Progenitor cell of endocrine pancreas (in vitro differentiated cells): ENCODE measurements at places on chromosomes 7 and 10. TPM values are rescaled to one million over a fixed set of nuclear protein-coding genes. Genes with fewer than 3 reads are reported as not detected.
A peak's percentile ranks its signal among the peaks of the same experiment; 100 is the strongest.

- DNase-seq, result no peak
Observed at GRCh38 chr7:1548438-1548831, 7.6 kb downstream of the TMEM184A start.

GRCh38 chr7:128384726-128385125, 23.2 kb upstream of the PRRT4 start:
- DNase-seq, result no peak

DNA sequence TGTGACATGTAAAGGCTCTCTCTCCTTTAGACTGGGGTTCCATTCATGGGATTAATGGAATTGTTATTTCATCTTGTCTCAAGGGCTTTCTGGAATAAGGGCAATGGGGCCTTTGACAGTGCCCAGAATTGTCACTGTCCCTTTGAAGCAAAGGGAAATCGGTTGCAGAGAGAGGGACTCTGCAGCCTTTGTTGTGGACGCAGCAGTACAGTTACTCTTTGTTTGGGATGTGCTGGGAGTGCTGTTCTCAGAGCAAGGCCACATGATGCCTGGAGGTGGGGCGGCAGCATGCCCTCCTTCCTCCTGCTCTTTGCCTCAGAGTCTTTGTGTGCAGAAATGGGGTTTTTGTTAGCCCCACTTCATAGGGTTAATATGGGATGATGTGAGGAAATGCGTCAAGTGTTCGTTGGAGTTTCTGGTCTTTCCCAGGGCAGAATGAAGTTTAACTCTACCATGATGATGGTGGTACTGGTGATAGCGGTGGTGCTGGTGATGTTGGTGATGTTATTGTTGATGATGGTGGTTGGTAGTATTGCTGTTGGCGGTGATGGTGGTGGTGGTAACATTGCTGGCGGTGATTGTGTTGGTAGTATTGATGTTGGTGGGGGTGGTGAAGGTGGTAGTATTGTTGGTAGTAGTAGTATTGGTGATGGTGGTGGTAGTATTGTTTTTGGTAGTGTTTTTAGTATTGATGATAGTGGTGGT, 45.3 kb downstream of the DOCK1 start:
- DNase-seq, result no peak

GRCh38 chr7:80905334-80905733, 13.5 kb downstream of the SEMA3C start:
- no peak for DNase-seq

- DNase-seq, result no peak
Observed at GRCh38 chr10:103543617-103544525, 50.4 kb downstream of the NEURL1 start.

DNA sequence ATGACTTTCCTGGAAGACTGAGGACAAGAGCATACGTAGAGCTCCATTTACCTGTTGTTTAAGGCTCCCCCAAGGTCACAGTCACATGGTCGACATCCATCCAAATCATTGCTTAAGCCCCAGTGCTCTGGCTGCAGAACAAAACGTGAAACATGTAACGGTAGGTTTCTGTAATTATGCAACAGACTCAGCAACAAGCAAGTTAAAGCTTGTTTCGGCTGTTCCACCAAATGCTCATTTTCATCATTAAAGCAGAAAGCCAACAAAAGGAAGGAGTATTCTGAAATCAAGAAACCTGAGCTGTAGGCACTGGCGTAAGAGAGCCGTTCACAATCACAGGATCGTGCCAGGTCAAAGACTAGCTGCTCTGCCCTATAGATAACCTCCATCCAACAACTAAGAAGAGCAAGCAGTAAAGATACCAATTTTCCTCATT, 30.0 kb downstream of the LAMB1 start:
- no peak for DNase-seq

DNA sequence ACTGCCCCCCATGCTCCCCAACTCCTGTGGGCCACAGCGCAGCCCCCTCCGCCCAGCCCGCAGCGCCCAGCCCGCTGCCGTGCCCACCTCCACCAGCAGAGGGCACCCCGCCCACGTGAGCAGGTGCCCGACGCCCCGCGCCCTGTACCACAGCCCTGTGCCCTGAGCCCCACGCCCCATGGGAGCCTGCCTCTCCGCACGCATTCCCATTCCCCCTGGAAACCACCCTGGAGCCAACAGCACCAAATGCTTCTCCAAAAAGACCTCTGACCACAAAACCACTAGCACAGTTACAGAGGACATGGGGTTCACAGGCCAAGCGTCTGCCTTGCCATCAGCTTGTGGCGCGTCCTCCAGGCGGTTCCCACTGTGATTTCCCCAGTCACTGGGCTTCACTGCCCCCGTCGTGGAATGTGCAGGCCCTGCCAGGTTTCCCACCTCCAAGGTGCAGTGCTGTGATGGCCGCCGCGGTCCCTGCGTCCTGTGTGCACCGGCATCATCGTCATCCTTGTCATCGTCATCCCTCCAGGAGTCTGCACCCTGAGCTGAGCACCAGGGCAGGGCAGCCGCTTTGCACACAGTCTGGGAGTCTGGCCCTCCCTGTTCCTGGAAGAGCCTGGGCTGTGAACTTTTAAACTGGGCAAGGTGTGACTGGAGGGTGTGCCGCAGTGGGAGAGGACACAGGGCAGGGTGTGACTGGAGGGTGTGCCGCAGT, 61.7 kb downstream of the PWWP2B start:
- peak; percentile 71 for DNase-seq

DNA sequence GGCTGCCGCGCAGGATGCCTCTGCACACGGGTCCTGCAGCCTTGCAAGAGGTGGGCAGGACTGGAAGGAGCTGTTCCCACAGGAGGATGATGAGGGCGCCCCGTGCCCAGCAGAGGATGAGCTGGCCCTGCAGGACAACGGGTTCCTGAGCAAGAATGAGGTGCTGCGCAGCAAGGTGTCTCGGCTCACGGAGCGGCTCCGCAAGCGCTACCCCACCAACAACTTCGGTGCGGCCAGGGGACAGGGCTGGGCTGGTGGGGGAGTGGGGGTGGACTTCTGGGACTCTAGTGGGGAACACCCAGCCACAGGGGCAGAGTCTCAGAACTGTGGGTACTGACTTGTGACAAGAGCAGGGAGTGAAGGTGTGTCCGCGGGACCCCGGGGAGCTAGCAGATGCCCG, 16.0 kb downstream of the ZFYVE27 start:
- DNase-seq, result no peak

DNA sequence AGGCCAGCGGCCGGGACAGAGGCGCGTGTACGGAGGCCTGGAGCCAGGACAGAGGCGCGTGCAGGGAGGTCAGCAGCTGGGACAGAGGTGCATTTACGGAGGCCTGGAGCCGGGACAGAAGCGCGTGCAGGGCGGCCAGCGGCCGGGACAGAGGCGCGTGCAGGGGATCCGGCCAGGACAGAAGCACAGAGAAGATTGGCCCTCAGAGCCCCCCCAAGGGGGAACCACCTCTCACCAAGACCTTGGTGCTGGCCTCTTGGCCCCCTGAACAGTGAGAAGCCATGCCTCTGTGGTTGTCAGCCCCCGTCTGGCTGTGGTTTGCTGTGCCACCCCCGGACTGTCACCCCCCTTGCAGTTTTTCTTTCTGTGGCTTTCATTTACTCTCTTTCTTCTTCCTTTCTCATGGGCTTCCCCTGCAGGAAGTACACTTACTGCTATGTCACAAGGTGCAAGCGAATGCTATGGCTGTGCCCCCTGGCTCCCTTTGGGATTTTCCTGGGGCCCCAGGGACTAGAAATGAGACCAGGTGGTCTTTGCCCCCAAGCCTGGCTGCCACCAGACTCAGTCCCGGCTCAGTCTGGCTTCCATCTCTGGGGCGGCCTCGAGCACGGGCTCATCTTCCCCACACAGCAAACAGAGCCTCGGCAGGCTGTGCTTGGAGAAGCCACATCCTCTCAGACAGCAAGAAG, 41.1 kb downstream of the INSIG1 start:
- no peak for DNase-seq

GRCh38 chr7:55026867-55027490, 8.2 kb downstream of the EGFR start:
- no peak for DNase-seq

- DNase-seq, result no peak
Observed at GRCh38 chr7:773622-773915, 46.5 kb upstream of the PRKAR1B start.

DNA sequence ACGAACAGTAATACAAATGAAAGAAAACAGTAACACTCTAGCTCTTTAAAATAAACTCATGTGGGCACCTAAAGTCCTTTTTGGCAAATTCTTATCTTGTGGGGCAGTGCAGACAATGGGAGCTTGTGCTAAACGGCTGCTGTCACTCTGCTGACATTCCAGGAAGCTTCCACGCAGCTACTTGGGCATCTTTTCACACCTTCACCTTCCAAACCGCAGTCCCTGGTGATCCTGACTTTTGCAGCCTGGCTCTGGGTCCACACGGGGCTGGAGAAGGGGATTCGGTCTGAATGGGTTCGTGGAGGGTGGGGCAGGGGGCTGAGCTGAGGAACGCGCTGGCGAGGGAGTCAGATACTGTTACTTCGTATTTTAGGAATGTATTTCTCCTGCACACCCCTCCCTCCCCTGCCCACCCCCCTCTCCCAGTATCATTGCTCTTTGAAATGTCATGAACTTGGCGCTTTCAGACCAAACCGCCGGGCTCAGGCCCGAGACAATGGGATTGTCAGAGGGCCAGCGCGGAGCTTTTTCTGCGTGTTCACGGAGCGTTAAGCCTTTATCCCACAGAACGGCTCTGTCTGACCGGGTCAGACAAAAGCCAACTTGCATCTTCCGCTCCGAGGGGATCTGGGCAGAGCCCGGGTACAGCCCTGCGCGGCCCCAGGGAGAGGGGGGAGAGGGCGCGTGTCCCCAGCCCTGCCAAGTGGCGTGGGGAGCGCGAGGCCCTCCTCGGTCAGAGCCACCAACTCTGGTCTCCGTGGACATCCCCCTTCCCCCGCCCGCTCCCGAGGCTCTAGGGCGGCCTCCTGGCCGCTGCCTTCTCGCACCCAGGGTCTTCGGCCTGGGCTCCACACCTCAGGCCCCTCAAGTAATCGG, 76.7 kb upstream of the EN2 start:
- DNase-seq, result no peak

DNA sequence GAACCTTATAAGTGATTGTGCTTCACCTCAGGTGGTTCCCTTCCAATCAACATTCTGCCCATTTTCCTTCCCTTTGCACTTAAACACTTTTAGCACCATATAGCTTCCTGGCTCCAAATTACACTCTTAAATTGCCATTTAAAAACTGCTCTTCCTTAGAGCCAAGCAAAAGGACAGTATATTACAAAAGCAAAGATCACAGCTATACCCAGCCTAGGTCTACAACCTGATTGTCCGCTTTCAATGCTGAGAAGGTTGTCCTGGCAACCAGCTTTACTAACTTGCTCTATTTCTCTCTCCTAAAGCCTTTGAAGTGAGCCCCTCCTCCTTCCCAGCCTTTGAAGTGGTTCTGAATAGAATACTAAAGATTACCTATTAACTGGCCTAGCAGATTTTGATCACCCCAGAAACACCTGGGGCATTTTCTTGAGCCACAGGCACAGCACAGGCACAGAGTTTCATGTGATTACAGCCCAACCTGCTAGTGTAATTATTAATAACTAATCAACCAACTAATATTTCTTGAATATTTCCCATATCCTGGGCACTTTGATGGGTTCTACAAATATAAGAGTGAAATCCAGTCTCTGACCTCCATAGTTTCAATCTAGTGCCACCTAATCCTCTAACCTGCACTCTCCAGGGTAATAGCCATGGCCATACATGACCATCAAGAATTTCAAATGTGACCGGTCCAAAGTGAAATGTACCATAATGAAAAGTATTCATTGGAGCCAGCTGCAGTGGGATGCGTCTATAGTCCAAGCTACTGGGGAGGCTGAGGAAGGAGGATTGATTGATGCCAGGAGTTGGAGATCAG, 63.6 kb upstream of the TRIM24 start:
- peak; percentile 21 for DNase-seq

GRCh38 chr10:60387531-60387930, 2.1 kb downstream of the ANK3 start:
- DNase-seq, result no peak

DNA sequence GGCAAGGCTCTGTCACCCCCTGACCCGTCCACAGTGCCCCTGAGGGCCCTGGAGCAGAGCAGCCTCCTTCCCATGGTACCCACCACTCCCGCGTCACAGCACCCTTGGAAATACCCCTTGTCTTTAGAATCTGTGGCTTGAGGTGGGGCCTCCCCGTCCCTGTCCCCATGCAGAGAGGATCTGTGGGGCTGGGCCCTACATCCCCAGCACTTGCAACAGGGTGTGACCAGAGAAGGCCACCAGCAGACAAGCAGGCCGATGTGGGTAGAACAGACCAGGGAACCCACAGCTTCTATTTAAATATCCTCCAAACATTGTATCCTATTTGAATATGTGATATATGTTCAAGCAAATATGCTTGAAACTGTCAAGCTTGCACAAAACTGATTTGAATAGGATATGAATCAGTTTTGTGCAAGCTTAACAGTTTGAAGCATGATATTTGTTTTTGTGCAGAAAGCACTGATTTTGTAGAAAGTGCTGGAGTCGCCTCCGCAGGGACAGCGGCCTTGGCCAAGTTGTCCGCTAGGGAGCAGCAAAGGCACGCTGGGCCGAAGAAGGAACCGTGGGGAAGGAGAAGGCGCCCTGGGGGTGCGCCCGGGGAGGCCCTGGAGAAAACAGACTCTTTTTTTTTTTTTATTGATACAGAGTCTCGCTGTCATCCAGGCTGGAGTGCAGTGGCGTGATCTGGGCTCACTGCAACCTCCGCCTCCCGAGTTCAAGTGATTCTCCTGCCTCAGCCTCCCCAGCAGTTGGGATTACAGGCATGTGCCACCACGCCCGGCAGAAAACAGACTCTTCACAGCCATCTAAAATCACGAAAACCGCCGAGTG, 2.2 kb downstream of the CFAP46 start:
- DNase-seq, result peak; percentile 39

DNA sequence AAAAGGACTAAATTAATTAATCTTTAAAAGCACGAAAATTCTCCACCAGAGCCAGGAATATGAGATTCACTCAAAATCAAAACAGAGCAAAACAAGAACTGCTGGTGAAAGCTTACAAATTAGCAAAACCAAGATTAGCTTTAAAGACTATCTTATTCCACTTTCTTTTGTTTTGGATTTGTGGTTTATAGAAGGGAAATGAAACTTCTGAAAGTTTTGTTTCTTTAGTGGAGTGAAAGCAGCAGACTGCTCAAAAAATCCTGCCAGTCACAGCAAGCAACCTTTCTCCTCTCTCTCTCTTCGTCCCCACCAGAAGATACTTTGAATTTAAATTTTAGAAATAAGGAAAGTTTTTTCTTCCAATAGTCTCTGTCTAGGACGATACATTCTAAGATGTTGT, 7.8 kb downstream of the ACTA2 start:
- no peak for DNase-seq

The NKX1-2 gene
- total RNA-seq, result not detected in 2 replicates

The CWF19L1 gene
- 23.3 and 23.8 TPM in 2 replicates for total RNA-seq

The MKI67 gene
- total RNA-seq, result 45.7 and 48.8 TPM in 2 replicates

The SH2B2 gene
- 11.2 and 11.5 TPM in 2 replicates for total RNA-seq

The DKK1 gene
- 2.5 and 4.7 TPM in 2 replicates for total RNA-seq

The ITPRID1 gene
- total RNA-seq, result 3.1 and 3.9 TPM in 2 replicates

The PARP12 gene
- total RNA-seq, result 3.4 TPM in 2 replicates
